ENCODE measurements at places on chromosomes 6 and 20.

- no peak for DNase-seq
These were observed 24.9 kb upstream of the SULF2 start for GRCh38 chr20:47810116-47810677.

DNA sequence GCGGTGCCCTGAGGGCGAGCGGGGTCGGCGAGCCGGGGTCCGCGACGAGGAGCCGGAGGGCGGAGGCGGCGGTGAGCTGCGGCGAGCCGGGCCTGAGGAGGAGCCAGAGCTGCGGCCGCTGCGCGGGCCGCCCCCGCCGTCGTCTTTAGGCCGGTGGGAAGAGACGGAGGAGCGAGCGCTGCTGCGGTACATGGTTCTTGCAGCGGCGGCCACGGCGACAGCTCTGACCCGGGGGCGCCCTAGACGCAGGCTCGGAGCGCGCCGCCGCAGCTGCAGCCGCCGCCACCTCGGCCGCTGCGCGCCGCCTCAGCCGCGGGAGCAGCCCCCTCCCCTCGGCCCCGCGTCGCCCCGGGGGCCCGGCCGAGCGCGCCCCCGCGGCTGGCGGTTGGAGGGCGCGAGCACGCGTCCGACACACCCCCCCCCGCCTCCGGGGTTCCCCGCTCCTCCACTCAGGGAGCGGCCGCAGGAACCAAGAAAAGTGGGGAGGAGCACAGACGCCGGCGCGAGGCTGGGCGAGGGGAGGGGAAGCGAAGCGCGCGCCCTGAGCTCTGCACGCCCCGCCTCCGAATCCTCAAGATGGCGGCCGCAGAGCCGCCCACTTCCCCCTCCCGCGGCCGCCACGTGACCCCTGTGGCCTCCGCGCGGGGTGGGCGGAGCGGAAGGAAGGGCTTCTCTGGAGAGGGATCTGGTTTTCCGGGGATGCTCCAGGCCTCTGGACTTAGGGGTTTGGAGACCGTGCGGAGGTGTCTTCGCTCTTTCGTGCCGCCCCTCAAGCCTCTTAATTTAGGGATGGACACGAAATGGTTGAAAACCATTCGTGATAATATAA lies at the start of gene ZNF318:
Gene ZNF318, minus strand, starts transcription at position 474 of the 829 bp plus-strand sequence. Its CDS starts 282 bp downstream, at position 192.
- peak; percentile 94 for DNase-seq

DNA sequence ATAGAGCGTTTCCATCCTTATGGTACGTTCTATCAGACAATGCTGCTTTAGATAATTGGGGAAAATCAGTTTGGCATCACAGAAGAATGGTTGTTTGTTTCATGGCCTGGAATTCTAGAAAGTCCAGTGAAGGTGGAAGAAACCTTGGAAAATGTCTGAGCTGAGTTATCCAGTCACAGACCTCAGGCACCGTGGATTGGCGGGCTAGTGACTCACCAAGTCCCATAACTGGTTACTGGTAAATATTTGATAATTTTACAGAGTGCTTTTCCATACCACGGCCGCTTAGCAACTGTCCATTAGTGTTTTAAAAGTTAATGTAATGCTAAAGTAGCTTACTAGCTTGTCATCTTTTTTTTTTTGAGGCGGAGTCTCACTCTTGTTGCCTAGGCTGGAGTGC lies 99.4 kb downstream of the SLC35B3 start:
- DNase-seq, result no peak

- peak; percentile 65 for DNase-seq
These were observed 40.0 kb downstream of the SF3B5 start for GRCh38 chr6:144055121-144055931.

DNA sequence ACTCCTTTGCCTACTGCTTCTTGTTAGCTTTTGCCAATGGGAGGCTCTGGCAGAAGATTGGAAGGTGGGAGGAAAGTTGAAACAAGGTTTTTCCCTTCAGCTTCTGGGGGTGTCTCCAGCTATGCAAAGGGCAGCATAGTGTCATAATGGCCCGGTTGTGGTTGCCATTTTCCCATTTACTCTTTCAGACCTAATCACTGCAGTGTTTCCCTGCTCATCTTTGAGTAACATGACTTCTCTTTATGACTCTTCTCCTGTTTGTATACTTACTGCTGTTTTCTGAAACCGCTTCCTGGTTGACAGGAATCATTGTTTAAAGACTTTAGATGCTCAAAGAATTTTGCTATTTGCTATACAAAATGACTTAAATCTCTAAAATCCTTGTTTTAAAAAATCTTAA lies 19.9 kb downstream of the NRN1 start:
- DNase-seq, result no peak

DNA sequence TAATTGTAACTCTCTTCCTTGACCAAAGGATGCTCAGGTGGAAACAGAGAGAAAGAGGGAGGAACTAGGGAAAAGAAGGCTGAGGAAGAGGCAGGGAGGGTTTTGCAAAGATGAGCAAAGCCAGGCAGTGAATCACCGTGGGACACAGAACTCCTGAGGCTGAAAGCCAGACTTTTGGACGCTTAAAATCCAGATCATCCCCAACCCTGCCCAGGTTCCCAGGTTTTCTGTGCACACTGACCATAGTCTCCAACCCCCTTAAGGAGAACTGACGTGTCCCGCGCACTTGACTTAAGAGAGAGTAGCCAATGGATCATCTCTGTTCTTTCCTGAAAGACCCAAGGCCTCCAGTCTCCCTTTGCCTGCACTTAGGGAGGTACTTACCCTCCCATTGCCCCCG lies 75.3 kb downstream of the LRFN2 start:
- DNase-seq, result no peak

DNA sequence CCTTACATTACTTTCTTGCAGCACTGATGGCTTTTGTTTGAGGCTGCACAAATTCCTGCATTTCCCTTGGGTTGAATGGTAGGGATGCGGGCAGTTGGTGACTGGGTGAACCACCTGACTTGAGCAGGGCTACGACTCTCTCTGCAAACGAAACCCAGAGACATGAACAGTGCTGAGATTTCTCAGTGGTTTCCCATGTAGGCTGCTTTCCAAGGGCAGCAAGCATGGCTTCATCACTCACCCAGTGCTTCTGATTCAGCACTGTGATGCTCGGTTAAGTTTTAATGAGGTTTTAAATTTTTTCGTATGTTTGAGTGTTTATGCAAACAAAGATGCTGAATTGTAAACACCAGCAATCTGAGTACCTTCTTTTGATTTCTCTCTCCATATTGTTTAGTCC lies 127.2 kb downstream of the MTHFD1L start:
- DNase-seq, result no peak

DNA sequence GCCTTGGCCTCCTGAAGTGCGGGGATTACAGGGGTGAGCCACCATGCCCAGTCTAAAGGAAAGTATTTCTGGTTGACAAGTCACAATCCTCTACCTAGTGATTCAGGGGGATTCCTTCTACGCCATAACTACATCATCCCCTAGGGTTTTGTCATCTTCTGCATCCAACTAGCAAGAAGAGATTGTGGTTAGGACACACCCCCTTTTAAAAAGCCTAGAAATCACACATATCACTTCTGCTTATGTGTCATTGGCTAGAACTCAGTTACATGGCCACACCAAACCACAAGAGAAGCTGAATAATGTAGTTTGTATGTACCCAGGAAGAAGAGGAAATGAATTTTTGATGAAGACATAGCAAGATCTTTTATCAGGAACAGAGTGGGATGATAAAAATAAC lies 14.7 kb upstream of the CHD6 start:
- DNase-seq, result no peak

- DNase-seq, result peak; percentile 38
These were observed at the start of gene KCNQ5 for GRCh38 chr6:72621291-72622093. TSS of gene KCNQ5 (plus strand) at chr6:72622064.

GRCh38 chr6:113999284-113999683 lies 28.3 kb upstream of the HDAC2 start:
- DNase-seq, result no peak

DNA sequence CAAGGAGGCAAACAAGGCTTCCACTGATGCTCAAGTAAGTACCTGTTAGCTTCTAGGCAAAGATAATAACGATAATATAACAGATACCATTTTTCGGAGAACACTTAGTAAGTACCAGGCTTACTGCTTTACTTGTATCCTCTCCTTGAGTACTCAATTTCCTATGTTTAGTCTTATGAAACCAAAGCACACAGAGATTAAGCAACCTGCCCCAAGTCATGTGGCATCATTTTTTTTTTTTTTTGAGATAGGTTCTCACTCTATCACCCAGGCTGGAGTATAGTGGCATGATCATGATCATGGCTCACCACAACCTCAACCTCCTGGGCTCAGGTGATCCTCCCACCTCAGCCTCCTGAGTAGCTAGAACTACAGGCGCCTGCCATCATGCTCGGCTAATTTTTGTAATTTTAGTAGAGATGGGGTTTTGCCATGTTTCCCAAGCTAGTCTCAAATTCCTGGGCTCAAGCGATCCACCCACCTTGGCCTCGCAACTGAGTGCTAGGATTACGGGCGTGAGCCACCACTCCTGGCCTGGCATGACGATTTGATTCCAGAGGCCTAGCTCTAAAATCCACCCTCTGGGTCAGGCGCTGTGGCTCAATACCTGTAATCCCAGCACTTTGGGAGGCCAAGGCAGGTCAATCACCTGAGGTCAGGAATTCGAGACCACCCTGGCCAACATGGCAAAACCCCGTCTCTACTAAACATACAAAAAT lies 14.0 kb downstream of the SPAG4 start:
- DNase-seq, result no peak

DNA sequence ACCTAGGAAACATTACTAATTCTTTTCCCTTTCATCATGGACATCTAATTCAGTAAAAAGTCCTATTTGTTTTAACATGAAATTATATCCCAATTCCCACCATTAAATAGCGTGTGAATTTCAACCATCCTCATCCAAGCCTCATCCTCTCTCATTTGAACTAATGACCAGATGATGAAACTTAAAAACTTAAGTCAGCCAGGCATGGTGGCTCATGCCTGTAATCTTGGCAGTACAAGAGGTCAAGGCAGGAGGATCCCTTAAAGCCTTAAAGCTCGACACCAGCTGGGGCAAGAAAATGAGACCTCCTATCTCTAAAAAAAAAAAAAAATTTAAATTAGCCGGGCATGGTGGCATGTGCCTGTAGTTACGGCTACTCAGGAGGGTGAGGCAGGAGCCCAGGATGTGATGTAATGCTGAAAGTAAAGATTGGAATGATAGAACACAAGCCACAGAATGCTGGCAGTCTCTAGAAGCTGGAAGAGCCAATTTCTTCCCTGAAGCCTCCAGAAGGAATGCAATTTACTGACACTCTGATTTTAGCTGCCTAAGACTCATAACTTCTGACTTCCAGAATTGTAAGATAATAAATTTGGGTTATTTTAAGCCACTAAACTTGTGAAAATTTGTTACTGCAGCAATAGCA lies 27.1 kb upstream of the HAO1 start:
- no peak for DNase-seq

DNA sequence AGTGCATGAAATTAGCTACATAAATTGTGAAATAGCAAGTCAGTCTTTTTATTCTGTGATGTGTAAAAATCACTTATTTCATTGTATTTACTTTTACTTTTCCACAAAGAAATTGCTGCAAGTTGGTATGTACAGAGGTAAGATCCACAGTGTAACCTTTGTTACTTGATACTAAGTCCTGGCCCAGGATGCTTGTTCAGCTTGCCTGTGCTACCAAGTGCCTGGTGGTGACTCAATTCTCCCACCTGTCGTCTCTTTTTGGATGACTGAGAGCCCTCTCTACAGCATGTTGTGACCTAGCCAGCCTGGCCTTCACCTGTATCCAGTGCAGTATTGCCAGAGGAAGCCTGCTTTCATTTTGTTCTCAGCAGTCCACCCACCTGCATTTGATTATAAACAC lies 54.9 kb downstream of the ANKRD6 start:
- DNase-seq, result no peak

DNA sequence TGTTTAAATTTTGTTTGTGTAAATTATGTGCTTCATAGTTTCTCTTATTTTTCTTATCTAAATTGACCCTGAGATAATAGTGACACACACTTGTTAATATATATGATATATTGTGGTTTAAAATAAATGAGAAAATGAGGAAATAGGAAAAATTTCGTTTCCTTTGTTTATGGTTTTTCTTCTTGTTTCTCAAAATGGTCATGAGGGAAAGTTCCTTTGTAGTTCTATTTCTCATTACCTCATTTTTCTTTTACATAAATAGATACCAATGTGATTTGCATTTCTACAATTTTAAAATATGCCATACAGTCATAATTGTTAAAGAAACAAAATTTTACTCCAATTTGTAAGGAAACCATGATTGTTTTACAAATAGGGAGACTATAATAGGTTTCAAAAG lies 9.2 kb downstream of the OR2A4 start:
- DNase-seq, result no peak

DNA sequence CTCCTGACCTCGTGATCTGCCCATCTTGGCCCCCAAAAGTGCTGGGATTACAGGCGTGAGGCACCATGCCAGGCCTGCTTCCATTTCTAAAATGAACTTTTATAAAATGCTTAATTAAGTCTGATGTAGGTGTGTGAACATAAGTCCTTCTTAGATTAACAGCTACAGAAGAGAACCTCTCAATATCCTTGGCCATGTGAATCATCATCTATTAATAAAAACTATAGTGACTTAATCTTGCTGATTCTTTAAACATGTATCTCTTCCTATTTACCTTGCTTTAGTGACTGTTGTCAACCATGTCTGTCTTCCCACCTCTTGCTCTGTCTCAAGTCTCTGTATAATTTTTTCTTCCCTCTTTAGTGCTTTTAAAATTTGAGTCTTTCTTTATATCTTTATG lies 127.1 kb downstream of the JARID2 start:
- DNase-seq, result no peak

- DNase-seq, result peak; percentile 22
These were observed 42.6 kb upstream of the TMEM170B start for GRCh38 chr6:11494786-11495564.

DNA sequence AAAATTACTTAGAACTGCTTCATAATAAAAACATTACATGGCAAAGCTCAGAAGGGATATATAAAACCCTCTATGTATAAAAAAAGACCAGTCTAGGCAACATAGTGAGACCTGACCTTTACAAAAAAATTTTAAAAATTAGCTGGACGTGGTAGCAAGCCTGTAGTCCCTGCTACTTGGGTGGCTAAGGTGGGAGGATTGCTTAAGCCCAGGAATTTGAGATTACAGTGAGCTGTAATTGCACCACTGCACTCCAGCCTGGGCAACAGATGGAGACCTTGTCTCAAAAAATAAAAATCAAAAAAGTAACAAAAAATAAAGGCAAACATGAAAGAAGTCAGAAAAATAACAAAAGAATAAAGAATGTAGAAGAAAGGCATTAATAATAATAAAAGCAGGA lies 21.5 kb upstream of the TPD52L1 start:
- DNase-seq, result no peak

DNA sequence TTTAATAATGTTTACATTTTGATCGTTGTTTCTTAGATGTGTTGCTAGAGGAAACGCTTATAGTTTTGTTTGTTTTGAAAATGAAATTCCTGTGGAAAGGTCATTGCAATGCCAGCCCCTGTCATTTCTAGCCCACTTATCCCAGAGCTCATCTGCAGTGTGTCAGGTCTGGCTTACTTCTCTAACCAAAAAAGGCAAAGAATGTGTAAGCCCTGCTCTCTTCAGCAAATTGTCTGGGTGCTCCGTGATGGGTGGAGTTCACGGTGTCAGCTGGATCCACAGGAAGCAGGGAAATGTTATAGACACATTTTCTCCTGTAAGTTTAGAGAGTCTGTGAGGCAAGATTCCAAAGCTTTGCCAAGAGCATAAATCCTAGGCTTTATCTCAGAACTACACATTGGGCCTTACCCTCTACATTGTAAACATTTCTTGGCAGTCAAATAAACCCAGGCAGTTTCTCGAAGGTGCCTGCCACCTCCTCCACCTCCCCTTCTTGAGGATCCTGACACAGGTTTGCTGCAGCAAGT lies 50.9 kb downstream of the RPRD1B start:
- DNase-seq, result no peak

Data from GM10248 (cell line).